ENCODE measurements at places on chromosomes 3 and 15. TPM values are rescaled to one million over a fixed set of nuclear protein-coding genes. Genes with fewer than 3 reads are reported as not detected.
A peak's percentile ranks its signal among the peaks of the same experiment; 100 is the strongest.

CADPS gene
- total RNA-seq, result not detected

DNA sequence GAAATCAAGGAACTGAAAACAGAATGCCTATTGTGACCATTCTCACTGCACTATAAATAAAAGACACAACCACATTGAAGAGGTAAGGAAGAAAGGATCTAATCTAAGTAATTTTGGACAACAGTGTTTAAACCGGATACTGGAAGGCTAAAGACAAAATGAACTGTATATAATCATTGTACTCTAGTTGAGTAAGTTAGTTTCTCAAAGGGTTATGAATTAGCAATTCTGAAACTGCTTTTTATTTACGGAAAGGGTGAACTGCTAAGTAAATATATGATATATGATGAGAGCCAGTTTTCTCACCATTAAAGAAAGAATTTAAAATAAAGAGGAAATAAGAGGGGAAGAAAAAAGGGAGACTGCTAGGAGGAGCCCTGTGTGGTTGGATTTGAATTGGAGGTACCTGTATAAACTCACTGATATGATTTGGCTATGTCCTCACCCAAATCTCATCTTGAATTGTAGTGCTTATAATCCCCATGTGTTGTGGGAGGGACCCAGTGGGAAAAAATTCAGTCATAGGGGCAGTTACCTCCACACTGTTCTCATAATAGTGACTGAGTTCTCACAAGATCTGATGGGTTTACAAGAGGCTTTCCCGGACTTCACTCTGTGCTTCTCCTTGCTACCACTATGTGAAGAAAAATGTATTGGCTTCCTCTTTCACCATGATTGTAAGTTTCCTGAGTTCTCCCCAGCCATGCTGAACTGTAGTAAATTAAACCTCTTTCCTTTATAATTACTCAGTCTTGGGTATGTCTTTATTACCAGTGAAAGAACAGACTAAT is 607.7 kb downstream of the PYDC2 start:
- DNase-seq, result no peak

ISLR2 gene
- not detected for total RNA-seq

- DNase-seq, result no peak
Measured at GRCh38 chr15:62453375-62453774, 288.3 kb upstream of the C2CD4B start.

- DNase-seq, result no peak
Measured at GRCh38 chr15:95365511-95366107, 964.9 kb upstream of the NR2F2 start.

GRCh38 chr3:116033516-116033915 is 410.2 kb downstream of the GAP43 start:
- no peak for DNase-seq

BCL6 gene
- 118 TPM for total RNA-seq

TIMP4 gene
- 0.28 TPM for total RNA-seq

ACP3 gene
- total RNA-seq, result not detected

PIAS1 gene
- total RNA-seq, result 48.1 TPM

GRCh38 chr3:60076331-60076730 is 1026.5 kb upstream of the CFAP20DC start:
- DNase-seq, result no peak

DNA sequence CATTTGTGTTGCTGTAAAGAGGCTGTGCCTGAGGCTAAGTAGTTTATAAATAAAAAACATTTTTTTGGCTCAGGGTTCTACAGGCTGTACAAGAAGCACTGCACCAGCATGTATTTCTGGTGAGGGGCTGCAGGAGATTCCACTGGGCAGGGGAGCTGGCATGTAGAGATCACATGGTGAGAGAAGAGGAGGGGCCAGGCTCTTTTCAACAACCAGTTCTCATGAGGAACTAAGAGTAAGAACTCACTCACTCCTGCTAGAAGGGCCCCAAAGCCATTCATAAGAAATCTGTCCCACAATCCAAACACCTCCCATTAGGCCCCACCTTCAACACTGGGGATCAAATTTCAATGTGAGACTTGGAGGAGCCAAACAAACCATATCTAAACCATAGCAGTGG is 214.9 kb upstream of the LMCD1 start:
- no peak for DNase-seq

- no peak for DNase-seq
Measured at GRCh38 chr3:88574146-88574545, 424.4 kb downstream of the C3orf38 start.

DNA sequence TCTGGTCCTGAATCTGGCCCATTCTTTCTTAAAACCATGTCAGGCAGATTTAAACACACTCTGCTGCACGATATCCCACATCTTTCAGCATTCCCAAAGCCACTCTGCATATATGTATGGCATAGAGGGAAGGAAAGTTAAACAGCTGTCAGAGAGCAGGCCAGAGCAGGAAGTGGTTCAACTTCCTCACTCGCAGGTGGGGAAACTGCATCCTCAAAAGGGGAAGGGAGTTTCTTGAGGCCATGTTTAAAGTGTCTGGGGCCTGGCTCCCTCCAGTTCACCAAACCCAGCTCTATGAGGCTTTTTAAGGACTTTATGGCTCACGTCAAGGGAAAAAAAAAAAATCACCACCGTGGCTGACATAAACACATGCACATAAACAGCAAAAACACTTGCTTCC is 123.1 kb downstream of the OPA1 start:
- no peak for DNase-seq

- DNase-seq, result no peak
Measured at GRCh38 chr3:111668888-111669488, 73.8 kb upstream of the ZBED2 start.

CMTM8 gene
- total RNA-seq, result 7.1 TPM

- no peak for DNase-seq
Measured at GRCh38 chr15:92377083-92377789, 16.4 kb upstream of the ST8SIA2 start.

- DNase-seq, result no peak
Measured at GRCh38 chr3:100754563-100755334, 45.5 kb downstream of the TFG start.

DNA sequence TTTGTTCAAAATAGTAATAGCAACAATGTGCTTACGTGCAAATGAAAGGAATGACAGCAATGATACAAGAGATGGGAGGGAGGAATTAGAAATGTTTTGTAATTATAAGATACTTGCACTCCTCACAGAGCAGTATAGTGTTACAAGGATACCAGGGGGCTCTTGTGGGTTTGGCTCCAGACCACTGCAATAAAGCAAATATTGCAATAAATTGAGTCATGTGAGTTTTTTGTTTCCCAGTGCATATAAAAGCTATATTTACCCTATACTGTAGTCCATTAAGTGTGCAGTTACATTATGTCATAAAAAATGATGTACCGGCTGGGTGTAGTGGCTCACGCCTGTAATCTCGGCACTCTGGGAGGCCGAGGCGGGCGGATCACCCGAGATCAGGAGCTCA is 864.3 kb downstream of the NSUN3 start:
- DNase-seq, result no peak

GRCh38 chr15:89760303-89761008 is 9.4 kb upstream of the MESP1 start:
- DNase-seq, result peak; percentile 84

GRCh38 chr3:170309046-170309445 is 48.5 kb upstream of the SKIL start:
- DNase-seq, result no peak

DNA sequence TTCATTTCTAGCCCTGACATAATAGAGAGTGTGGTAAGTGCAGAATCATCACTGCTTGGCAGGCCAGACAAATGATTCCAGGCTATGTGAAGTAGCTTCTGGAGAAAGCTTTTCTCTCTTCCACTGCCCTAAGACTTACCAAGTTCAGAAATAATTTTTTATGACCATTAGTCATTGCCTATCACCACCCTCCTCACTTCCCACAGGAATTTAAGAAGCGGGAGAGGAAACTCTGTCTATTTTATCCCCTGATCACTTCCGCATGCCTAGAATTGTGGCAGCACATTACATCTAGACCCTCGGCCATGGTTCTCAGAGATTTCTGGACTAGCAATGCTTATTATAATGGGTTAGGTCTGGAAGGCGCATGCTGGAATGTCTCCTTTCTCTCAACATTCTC is 397.8 kb upstream of the NR2F2 start:
- DNase-seq, result no peak

DNA sequence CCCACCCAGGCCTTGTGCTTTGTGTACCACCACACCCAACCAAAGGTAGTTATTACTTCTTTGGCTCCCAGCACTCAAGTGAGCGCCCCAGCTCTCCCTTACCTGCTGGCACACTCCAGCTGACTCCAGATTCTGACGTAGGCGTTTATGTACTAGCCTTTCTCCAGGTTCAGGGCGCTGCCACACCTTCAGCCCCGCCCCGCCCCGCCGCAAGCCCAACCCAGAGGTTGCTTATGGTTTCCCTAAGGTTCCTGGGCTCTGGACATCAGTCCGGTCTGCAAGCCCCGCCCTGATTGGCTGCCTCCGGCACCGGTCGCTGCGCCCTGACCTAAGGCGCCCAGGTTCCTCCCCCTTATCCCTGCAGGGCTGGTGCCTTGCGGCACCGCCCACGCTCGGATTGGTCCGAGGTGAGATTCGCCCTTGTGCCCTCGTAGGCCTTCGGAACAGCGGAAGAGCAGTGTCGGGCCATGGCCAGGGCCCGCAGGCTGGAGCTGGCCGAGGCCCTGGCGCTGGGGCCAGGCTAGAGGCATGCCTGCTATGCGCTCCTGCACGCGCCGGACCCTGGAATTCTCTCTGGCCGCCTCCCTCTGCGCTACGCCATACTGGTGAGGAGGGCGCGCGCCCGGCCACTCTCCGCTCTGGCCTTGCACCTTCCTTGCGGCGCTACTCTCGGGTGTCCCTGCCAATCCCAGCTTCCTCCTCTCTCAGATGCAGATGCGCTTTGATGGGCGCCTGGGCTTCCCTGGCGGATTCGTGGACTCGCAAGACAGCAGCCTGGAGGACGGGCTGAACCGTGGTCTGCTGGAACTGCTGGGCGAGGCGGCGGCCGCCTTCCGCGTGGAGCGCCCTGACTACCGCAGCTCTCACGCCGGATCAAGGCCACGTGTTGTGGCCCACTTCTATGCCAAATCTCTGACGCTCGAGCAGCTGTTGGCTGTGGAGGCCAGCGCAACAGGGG is 19.8 kb upstream of the NUDT16 start:
- peak; percentile 21 for DNase-seq

CPOX gene
- total RNA-seq, result 36.7 TPM

PRR20G gene
- total RNA-seq, result not detected

GRCh38 chr3:13027154-13027553 is 46.1 kb downstream of the IQSEC1 start:
- no peak for DNase-seq

GRCh38 chr3:155631323-155632019 is 113.4 kb downstream of the PLCH1 start:
- no peak for DNase-seq
